Stimulated activated CD8-positive, alpha-beta memory T cell treated with anti-CD3 and anti-CD28 coated beads, Interleukin-7, amount 100 ng/mL, for 1 hour (primary cell): ENCODE measurements at places on chromosomes 6 and 20.

DNA sequence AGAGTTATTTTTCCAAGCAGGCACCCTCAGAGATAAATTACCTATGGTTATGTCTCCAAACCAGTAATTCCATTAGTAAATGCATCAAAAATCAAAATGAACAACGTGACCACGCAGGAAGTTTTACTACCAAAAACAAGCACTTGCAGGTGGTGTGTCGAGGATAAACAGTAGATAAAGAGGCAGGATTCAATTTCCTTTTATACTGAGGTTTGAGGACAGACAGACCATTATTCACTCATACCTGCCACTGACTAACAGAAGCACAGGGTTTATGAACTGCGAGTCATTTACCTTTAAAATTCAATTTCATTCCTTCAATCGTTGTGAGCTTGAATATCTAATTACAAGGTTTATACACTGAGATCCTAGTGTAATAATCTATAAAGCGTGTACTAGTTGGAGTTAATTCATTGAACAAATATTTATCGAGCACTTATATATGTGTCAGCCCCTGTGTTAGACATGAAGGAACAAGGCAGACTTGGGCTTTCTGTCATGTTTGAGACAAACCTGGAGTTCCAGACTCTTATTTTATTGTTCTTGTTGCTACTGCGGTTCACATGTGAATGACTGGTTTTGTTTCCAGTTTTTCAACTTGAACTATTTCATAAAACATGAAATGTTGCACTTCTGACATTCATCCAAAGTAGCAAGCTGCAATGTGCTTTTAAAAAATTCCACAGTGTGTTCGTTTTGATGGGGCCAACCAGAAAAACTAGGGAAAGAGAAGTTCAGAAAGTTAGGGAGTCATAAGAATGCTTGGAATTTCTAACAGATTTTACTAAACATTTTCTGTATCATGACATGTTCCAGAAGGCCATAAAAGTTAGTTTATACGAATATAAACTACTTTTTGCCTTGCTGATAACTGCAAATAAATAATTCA is 205.6 kb downstream of the UST start:
- DNase-seq = no peak

GRCh38 chr20:55052459-55052858 is 577.1 kb downstream of the DOK5 start:
- DNase-seq = no peak

DNA sequence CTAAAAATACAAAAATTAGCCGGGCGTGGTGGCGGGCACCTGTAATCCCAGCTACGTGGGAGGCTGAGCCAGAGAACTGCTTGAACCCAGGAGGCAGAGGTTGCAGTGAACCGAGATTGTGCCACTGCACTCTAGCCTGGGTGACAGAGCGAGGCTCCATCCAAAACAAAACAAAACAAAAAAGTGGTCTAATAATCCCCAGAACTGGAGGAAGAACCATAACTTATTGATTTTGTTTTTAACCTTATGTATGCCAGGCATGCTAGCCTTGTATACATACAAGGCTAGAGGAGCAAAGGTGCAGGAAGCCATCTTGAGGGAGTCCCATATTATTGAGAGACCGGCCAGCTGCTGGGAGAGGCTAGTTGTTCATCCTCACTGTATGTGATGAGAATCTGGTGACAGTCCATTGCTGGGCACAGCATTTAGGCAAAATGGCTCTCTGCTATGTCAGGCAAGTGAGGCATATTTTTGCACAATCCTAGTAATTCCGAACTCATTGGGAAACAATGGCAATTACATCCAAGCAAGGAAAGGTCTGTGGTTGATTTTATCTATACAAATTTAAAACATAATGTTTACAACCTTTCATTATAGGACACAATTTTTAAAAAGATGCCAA is 18.0 kb downstream of the HFE start:
- DNase-seq = no peak

DNA sequence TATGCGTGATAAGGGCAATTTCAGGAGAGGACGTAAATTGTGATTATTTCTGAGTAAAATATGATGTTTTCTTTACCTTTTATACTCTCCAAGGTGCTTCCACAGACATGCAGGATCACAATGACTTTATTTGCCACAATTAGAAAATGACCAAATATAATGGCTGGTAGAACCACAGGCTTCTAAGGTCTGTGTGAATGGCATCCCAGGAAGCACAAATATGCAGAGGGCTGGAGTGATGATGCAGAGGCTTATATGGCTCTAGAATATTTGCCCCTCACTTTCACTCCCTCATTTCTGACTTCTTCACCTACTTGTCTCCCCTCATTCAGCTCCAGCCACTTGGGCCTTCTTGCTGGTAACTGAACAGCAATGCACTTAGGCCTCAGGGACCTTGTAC is 502.1 kb upstream of the MAP3K7 start:
- no peak for DNase-seq

DNA sequence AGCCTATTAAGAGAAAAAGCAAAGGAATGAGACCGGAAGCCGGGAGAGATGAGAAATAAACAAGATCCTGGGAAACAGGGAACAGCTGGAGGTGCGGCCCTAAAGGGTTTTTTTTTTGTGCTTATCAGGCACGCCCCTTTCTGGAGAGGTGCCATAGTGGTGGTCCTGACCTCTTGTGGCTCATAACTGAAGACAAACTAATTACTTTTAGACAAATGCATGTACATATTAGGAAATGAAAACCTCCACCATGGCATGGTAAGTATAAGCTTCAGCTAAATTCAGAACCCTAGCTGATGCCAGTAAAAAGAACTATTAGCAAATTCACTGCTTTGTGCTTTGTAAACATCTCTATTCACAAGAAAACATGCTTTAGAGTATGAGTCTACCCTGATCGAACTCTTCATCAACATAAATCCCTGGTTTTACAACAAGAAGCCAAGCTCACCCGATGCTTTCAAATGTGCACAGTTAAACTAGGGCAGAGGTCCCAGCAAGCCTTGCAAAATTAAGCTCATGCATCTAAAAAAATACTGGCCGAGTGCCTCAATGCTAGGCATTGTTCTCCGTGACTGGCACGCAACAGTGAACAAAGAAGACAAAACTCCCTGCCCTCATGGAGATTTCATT is 96.4 kb upstream of the MRPS10 start:
- DNase-seq = no peak

DNA sequence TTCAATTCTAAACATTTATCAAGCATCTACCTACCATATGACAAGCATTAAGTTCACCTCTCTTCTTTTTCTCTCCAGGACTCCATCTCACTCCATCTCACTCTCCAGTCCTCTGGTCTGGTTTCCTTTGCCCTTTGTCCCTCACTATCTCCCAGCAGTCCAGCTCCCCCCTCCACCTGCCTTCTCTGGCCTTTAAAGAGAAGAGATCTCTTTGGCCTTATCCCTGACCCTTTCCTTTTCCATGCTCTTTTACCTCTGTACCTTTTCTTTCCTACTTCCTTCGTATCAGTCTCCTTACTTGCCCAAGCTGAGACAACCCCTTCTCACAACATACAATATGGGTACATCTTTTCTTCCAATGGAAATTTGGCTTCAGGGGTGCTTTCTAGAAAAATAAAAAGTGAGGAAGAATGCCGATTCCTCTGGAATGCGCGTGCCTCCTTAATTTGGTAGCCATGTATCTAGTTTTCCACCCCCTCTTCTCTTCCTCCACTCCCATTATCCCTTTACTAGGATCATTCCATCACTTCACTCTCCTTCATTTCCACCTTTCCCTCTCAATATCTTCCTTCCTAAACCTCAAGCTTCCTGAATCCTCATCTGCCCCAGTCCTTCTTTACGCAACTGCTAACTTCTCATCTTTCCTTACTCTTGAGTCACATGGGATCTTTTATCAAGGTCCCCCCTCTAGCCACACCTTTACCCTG is 745 bp upstream of the AGPAT1 start:
- no peak for DNase-seq

- DNase-seq = peak; percentile 30
Observed at GRCh38 chr6:32845384-32845884, 1.6 kb upstream of the PSMB8 start.

GRCh38 chr20:35630636-35631035 is 15.0 kb downstream of the SPAG4 start:
- DNase-seq = no peak

- no peak for DNase-seq
Observed at GRCh38 chr6:146670161-146670560, 71.4 kb downstream of the ADGB start.

DNA sequence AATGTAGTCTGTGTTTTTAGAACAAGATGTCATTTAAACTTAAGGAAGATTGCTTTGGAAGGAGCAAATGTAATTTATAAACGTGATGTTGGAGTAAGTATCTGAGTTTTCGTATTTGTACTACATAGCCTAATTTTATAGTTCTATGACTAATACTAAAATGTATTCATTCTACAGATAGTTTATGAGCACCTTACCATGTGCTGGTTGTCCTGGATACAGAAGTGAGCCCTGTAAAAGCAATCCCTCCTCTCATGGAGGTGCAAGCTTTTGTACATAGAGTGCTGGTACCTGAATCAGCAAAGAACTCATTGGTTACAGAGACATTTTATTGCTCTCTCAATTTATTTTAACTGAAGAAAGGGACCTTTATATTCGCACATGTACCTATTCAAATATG is 27.1 kb downstream of the TBPL1 start:
- DNase-seq = no peak

DNA sequence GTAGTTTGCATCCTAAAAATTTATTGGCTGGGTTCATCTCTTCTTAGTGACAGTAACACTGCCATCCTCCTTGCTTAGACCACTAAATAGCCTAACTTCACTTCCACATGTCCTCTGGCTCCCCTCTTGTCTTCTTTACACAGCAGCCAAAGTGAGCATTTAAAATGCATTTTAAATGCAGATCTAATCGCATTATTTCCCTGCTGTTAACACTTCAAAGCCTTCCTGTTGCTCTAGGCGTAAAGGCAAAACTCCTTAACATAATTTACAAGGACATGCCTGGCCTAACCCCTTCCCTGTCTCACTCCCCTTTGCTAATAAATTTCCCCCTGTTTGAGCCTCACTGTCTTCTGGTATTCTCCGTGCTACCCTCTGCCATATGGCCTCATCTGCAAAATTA is 26.5 kb downstream of the NKAIN2 start:
- no peak for DNase-seq

- DNase-seq = no peak
Observed at GRCh38 chr6:1498491-1499113, 109.2 kb downstream of the FOXF2 start.

- DNase-seq = no peak
Observed at GRCh38 chr6:82251942-82252341, 4.4 kb upstream of the IBTK start.

DNA sequence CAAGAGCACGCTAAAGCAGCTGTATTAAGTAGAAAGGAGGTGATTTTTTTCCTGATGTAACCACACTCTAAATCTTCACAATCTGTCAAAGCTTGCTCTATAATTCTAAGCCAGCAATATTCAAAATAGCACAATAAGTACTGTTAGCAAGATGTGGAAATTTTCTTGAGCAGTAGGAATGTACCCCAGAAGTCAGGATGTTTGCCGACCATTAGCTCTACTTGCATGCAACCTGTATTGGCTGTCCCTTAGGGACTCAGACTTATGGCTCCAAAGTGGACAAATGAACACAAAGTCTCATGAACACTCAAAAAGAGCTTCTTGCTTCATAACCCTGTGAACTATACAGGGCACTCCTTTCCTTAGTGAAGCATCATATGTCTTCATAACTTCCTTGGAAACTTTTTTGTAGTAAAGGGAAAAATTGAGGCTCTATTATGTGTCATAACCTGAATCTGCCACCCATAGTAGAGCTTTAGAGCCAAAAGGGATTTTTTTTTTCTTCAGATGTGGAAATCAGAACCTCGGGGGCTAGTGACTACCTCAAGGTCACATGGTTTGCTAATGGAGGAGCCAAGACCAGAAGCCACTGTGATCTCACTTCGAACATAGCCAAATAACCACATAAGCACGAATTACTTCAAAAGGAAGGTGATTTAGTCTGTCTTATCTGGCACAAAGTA is 54.5 kb downstream of the ADGRG6 start:
- DNase-seq = no peak

- no peak for DNase-seq
Observed at GRCh38 chr20:44426879-44427790, 48.5 kb upstream of the TTPAL start.

DNA sequence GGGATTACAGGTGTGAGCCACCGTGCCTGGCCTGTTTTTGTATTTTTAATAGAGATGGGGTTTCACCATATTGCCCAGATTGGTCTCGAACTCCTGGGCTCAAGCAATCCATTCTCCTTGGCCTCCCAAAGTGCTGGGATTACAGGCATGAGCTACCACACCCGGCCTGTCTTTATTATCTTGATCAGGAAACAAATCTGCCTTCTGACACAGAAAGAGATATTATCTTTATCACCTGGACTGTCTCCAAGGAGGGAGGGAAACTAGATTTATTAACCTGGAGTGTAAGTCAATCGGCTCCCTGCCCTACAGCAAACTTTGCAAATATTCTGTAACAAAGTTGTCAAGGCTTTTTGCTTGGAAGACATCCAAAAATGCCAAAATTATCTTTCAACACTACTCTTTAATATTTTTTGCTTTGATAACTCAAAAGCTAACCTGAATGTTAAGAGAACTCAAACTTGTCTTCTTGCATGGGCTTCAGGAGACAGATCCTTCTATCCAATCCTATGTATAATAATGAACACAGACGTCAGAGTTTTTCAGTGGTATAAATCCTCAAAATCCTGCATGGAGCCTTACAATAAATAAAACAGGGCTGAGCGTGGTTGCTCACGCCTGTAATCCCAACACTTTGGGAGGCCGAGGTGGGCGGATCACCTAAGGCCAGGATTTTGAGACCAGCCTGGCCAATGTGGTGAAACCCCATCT is 85.0 kb upstream of the LOC128125822 start:
- DNase-seq = no peak

DNA sequence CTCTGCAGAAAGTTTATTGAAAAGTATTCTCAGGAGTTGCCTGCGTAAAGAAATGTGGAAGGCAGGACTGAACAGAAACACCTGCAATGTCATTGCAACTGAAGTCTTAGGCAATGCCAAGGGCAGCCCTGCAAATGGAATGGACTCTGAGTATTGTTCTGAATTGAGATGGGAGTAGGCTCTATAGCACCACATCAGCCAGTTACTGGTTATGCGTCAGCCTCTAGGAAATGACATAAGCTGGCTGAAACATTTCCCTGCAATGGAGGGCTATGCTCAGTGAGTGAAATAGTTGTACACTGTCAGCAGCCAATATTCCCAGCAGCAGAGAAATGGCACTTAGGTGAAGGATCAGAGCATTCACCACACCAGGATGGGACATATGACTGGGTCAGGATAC is 13.8 kb upstream of the GJE1 start:
- DNase-seq = no peak

GRCh38 chr6:112221561-112221960 is 32.8 kb downstream of the LAMA4 start:
- DNase-seq = no peak

GRCh38 chr6:130958468-130958867 is 104.6 kb downstream of the EPB41L2 start:
- DNase-seq = no peak
